Hematopoietic multipotent progenitor cell treated with erythropoietin and hydrocortisone succinate and interleukin-3 and kit ligand, for 4 days (in vitro differentiated cells): ENCODE measurements at places on chromosomes 11 and 22.
A peak's percentile ranks its signal among the peaks of the same experiment; 100 is the strongest.

DNA sequence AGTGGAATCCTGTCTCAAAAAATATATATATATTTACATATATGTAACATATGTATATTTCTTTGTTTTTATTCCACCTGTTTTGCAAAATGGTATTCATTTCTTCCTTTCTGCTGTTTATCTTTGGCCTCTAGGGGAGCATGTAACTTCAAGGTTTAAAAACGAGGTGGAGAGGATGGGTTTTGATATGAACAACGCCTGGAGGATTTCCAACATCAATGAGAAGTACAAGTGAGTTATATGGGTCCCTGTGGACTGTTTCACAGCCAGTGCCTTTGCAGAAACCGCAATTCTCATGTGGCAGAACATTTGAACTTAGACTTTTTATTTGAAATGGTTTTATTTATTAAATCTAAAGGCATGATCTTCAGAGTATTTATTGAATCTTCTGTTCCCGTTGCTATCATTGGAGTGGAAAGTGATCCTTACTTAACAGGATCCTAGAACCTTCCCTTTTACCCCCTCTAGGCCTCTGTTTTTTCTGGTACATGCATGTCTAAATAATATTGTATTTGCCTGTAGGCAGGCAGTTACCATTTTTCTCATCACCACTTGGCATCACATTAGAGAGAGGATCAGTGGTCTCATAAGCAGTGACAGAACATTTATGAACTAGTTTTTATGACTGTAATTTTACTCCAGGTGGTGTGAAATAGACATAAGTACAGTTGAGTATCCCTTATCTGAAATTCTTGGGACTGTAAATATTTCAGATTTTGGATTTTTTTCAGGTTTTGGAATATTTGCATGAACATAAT is 81.5 kb upstream of the HORMAD2 start:
- peak; percentile 30 for DNase-seq

- DNase-seq, result no peak
These were observed 102.7 kb upstream of the PARVA start for GRCh38 chr11:12274558-12275197.

GRCh38 chr22:46737976-46738646 is at the start of gene CERK:
TSS of gene CERK (minus strand) at chr22:46738252. CDS start at chr22:46738148, 104 bp downstream.
- DNase-seq, result peak; percentile 70

GRCh38 chr11:131056036-131056435 is 139.8 kb upstream of the SNX19 start:
- DNase-seq, result no peak

- peak; percentile 10 for DNase-seq
These were observed 111.7 kb downstream of the CD44 start for GRCh38 chr11:35250621-35251020.
